ENCODE measurements at places on chromosomes 3 and 15. TPM values are rescaled to one million over a fixed set of nuclear protein-coding genes. Genes with fewer than 3 reads are reported as not detected.

- H3K36me3 ChIP-seq, result no peaks in the 10 kb centered on the region
- no peaks in the 10 kb centered on the region for H3K4me1 ChIP-seq
- no peak overlapping the region for H3K27ac ChIP-seq
- H3K4me3 ChIP-seq, result no peak overlapping the region
Observed at GRCh38 chr3:84724877-84725276, 233.9 kb upstream of the CADM2 start.

- DNase-seq, result no peak
- H3K27me3 ChIP-seq, result no peaks in the 10 kb centered on the region
- no peak overlapping the region for H3K27ac ChIP-seq
- H3K4me1 ChIP-seq, result no peaks in the 10 kb centered on the region
- H3K36me3 ChIP-seq, result no peaks in the 10 kb centered on the region
Observed at GRCh38 chr3:151171145-151171757, 31.8 kb downstream of the GPR171 start.

GRCh38 chr3:58609990-58610389 is 32.8 kb upstream of the FAM107A start:
- no peaks in the 10 kb centered on the region for H3K36me3 ChIP-seq
- H3K4me1 ChIP-seq, result no peaks in the 10 kb centered on the region
- no peak for DNase-seq
- H3K4me3 ChIP-seq, result no peak overlapping the region
- H3K27me3 ChIP-seq, result peaks cover 3% of the 10 kb centered on the region
- H3K27ac ChIP-seq, result no peak overlapping the region

- no peaks in the 10 kb centered on the region for H3K27me3 ChIP-seq
- DNase-seq, result no peak
- no peaks in the 10 kb centered on the region for H3K4me1 ChIP-seq
- no peak overlapping the region for H3K27ac ChIP-seq
Observed at GRCh38 chr3:132867956-132868355, 145.7 kb upstream of the NPHP3 start.

GRCh38 chr3:186176373-186176990 is 67.6 kb upstream of the ETV5 start:
- no peaks in the 10 kb centered on the region for H3K27me3 ChIP-seq
- no peak overlapping the region for H3K27ac ChIP-seq
- DNase-seq, result no peak
- no peaks in the 10 kb centered on the region for H3K36me3 ChIP-seq
- H3K4me3 ChIP-seq, result no peak overlapping the region

DNA sequence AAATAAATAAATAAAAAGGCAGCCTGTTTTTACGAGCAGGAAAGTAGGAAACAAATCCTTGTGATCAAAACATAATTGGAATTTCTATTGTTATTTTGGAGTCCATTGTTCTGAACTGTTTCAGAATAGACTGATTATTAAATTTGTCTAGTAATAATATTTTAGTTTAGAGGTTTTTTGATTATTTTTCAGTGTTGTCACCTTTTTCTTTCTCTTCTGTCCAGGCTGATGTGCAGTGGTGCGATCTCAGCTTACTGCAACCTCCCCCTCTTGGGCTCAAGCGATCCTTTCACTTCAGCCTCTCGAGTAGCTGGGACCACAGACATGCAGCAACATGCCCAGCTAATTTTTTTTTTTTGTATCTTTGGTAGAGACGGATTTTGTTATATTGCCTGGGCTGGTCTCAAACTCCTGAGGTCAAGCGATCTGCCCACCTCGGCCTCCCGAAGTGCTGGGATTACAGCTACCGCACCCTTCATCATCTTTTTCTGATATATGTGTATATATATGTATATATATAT is 38.0 kb downstream of the KAT2B start:
- no peaks in the 10 kb centered on the region for H3K36me3 ChIP-seq
- no peak overlapping the region for H3K27ac ChIP-seq
- H3K27me3 ChIP-seq, result no peaks in the 10 kb centered on the region
- H3K4me1 ChIP-seq, result peaks cover 11% of the 10 kb centered on the region
- no peak for DNase-seq

DNA sequence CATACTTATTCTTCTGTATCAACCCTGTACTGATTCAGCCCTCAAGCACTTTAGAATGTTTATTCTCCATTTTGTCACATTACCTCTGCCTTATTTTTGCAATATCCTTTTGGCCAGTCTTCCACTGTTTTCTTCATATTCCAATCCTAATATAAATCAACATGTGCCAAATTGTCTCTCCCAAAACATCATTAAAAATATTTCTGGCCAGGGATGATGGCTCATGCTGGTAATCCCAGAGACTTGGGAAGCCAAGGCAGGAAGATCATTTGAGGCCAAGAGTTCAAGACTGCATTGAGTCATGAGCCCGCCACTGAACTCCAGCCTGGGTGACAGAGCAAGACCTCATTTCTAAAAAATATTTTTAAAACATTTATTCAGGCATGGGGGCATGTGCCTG is 641.4 kb upstream of the CBLB start:
- no peak for DNase-seq
- no peak overlapping the region for H3K27ac ChIP-seq
- no peak overlapping the region for H3K4me3 ChIP-seq
- no peaks in the 10 kb centered on the region for H3K4me1 ChIP-seq

DNA sequence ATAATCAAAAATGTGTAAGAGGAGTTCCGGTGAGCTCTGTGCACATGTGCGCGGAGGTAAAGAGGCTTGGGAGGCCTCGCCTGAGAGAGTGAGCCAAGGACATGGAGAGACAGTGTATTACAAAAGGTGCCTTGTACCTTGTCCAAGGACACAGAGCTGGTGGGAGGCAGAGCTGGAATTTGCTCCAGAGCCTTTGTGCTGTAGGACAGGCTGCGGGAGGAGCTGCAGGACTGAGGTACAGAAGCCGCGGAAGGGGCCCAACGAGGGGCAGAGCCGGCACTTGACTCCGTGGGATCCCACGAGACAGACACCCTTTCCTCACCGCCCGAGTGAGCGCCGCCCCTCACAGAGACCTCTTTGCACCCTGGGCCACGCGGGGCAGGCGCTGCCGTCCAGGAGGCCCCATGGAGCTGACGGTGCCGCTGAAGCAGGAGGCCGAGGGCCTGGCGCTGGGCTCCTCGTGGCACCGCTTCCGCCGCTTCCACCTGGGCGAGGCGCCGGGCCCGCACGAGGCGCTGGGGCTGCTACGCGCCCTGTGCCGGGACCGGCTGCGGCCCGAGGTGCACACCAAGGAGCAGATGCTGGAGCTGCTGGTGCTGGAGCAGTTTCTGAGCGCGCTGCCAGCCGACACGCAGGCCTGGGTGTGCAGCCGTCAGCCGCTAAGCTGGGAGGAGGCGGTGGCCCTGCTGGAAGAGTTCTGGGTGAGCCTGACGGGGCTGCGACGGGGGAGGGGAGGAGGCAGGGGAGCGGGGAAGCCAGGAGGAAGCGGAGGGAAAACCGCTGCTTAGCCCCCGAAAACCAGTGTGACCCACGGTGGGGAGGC is 68.7 kb downstream of the SLTM start:
- no peak for DNase-seq
- H3K27me3 ChIP-seq, result no peaks in the 10 kb centered on the region
- H3K27ac ChIP-seq, result no peak overlapping the region

GRCh38 chr15:85525755-85526154 is 145.4 kb downstream of the AKAP13 start:
- DNase-seq, result no peak
- H3K36me3 ChIP-seq, result no peaks in the 10 kb centered on the region
- H3K27ac ChIP-seq, result no peak overlapping the region
- peaks cover 13% of the 10 kb centered on the region for H3K4me1 ChIP-seq

DNA sequence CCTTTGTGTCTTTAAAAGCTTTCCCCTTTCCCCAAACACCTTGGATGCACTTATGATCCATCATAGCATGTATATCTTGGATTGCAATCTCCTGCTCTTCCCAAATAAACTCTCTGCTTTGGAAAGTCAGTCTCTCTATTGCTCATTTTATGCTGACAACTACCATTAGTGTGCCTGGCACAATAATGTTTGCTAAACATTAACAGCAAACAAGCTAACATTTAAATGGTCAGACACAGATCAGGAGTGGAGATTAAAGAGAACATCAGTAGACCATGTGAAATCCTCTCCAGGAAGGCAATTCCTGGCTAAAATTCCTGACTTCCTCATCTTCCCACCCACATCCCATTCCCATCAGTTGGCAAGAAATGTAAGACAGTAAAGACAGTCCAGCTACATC is 44.3 kb upstream of the EIF1B start:
- H3K4me3 ChIP-seq, result no peak overlapping the region
- no peaks in the 10 kb centered on the region for H3K36me3 ChIP-seq
- no peak for DNase-seq
- H3K27me3 ChIP-seq, result no peaks in the 10 kb centered on the region

- no peaks in the 10 kb centered on the region for H3K4me1 ChIP-seq
- DNase-seq, result no peak
- no peak overlapping the region for H3K27ac ChIP-seq
- H3K4me3 ChIP-seq, result no peak overlapping the region
- no peaks in the 10 kb centered on the region for H3K27me3 ChIP-seq
Observed at GRCh38 chr3:175075269-175075668, 216.1 kb downstream of the NAALADL2 start.

- H3K27ac ChIP-seq, result no peak overlapping the region
- H3K4me1 ChIP-seq, result no peaks in the 10 kb centered on the region
- no peaks in the 10 kb centered on the region for H3K27me3 ChIP-seq
- no peak for DNase-seq
- H3K4me3 ChIP-seq, result no peak overlapping the region
Observed at GRCh38 chr3:166367947-166368533, 530.8 kb upstream of the BCHE start.

DNA sequence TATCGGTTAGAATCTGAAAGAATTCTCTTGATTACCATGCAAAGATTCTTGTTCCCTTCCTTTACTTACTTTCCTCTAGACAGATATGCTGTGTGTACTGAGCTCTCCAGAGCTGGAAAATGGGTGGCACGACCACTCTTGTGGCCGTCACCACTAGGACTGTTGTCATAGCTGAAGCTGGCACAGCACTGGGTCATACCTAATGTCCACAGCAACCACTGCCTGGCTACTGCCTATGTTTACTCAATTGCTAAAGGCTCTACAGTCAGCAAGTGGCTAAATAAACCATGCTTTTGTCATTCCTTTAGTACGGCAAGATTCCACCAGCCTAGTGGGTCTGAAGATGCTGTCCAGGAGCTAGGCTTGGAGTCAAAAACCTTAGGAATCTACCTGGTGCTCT is 1643.0 kb downstream of the OTOL1 start:
- H3K4me3 ChIP-seq, result no peak overlapping the region
- H3K4me1 ChIP-seq, result no peaks in the 10 kb centered on the region
- H3K27me3 ChIP-seq, result no peaks in the 10 kb centered on the region
- no peaks in the 10 kb centered on the region for H3K36me3 ChIP-seq

DNA sequence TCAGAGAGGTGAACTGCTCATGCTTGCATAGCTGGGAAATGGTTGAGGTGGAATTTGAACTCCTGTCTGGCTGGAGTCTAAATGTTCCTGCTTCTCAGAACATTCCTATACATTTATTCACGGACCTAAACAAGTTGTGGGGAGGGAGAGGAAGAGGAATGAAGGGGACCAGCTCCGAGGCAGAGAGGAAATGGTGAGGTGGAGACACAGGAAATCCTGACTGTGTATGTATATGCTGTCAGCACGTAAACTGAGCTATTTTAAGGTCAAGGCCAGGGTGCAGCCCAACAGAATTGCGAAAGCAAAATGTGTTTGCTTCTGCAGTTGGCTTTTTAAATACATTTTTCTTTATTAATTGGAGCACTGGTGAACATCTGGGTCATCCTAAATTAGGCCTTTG is 74.1 kb upstream of the POMGNT2 start:
- H3K27me3 ChIP-seq, result no peaks in the 10 kb centered on the region
- DNase-seq, result peak; percentile 96
- no peaks in the 10 kb centered on the region for H3K36me3 ChIP-seq
- H3K4me3 ChIP-seq, result no peak overlapping the region

GRCh38 chr3:27532426-27533260 is 48.5 kb upstream of the SLC4A7 start:
- no peaks in the 10 kb centered on the region for H3K27me3 ChIP-seq
- H3K4me3 ChIP-seq, result no peak overlapping the region
- peaks cover 34% of the 10 kb centered on the region for H3K4me1 ChIP-seq
- H3K36me3 ChIP-seq, result no peaks in the 10 kb centered on the region
- DNase-seq, result no peak
- H3K27ac ChIP-seq, result peak overlapping the region; percentile 86

GRCh38 chr15:85430406-85431204 is 50.2 kb downstream of the AKAP13 start:
- H3K4me1 ChIP-seq, result no peaks in the 10 kb centered on the region
- no peak overlapping the region for H3K4me3 ChIP-seq
- no peaks in the 10 kb centered on the region for H3K36me3 ChIP-seq
- no peak for DNase-seq
- H3K27me3 ChIP-seq, result no peaks in the 10 kb centered on the region

DNA sequence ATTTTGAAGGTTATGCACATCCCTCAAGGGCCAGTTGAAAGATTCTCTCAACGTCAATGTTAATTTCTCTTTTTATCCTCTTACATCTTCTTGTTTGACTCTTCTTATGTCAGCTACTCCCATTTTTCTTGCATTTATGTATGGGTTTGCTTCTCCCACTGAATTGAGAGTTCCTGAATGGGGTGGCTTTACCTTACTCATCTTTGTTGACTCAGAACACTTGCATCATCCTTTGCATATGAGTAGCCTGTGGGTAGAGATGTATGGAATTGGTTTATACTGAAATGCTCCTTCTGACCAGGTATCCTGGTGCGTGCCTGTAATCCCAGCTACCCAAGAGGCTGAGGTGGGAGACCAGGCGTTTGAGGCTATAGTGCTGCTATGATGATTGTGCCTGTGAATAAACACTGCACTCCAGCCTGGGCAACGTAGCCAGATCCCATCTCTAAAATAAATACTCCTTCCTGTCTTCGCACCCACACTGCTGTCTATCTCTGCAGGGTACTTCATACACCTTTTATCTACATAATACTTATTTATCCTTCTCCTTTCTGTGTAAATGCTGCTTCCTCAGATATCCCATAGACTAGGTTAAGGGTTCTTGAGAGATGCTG is 123.6 kb upstream of the DPH6 start:
- no peaks in the 10 kb centered on the region for H3K27me3 ChIP-seq
- no peak overlapping the region for H3K27ac ChIP-seq
- no peaks in the 10 kb centered on the region for H3K36me3 ChIP-seq
- peaks cover 52% of the 10 kb centered on the region for H3K4me1 ChIP-seq

GRCh38 chr3:6857510-6857909 is 3.4 kb upstream of the GRM7 start:
- H3K27ac ChIP-seq, result no peak overlapping the region
- no peak for DNase-seq
- no peak overlapping the region for H3K4me3 ChIP-seq
- peaks cover 9% of the 10 kb centered on the region for H3K27me3 ChIP-seq
- no peaks in the 10 kb centered on the region for H3K36me3 ChIP-seq

BCHE gene
- 0.27 TPM for total RNA-seq

P4HTM gene
- total RNA-seq, result 26.9 TPM

SLC9C1 gene
- total RNA-seq, result 0.09 TPM

DZIP3 gene
- total RNA-seq, result 7.1 TPM

ERICH6 gene
- total RNA-seq, result not detected
